ENCODE measurements at places on chromosomes 7 and 10.

GRCh38 chr10:4819707-4820106 is 6.3 kb upstream of the AKR1E2 start:
- DNase-seq, result no peak

GRCh38 chr7:40008223-40008815 is 58.3 kb downstream of the CDK13 start:
- no peak for DNase-seq

- DNase-seq, result no peak
Observed at GRCh38 chr7:118311121-118311836, 86.8 kb downstream of the ANKRD7 start.

- no peak for DNase-seq
Observed at GRCh38 chr7:37186753-37187152, 261.9 kb downstream of the ELMO1 start.

DNA sequence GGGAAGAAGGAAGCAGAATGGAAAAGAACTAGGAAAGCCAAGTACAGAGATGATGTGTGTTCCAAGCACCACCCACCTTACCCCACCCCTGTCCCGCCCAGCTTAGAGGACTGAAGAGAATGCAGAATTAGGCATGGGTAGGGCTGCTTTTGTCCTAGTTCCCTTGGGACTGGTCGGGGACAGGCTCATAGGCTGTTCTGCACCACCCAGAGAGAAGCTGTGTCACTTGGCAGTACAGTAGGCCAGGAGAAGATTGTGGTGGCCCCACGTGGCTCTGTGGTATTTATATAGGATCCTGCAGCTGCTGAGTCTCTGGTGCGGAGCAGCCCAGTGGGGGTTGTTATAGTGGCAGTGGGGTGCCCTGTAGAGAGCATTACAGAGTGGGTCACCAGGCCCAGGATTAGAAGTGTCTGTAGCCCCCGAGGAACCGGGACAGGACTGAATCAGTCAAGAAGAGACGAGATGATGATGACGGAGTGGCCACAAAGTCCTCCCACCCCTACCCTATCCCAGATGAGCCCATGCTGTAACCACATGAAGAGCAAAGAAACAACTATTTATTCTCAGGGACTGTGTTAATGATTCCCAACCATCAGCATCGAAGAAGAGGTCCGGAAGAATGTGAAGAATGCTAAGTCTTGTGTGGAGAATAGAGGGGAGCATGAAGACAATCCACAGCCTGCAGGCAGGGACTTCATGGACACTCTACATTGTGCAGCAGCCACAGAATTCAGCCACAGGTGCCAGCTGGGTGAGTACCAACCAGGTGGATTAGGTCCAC is 88.9 kb downstream of the C1GALT1 start:
- no peak for DNase-seq

DNA sequence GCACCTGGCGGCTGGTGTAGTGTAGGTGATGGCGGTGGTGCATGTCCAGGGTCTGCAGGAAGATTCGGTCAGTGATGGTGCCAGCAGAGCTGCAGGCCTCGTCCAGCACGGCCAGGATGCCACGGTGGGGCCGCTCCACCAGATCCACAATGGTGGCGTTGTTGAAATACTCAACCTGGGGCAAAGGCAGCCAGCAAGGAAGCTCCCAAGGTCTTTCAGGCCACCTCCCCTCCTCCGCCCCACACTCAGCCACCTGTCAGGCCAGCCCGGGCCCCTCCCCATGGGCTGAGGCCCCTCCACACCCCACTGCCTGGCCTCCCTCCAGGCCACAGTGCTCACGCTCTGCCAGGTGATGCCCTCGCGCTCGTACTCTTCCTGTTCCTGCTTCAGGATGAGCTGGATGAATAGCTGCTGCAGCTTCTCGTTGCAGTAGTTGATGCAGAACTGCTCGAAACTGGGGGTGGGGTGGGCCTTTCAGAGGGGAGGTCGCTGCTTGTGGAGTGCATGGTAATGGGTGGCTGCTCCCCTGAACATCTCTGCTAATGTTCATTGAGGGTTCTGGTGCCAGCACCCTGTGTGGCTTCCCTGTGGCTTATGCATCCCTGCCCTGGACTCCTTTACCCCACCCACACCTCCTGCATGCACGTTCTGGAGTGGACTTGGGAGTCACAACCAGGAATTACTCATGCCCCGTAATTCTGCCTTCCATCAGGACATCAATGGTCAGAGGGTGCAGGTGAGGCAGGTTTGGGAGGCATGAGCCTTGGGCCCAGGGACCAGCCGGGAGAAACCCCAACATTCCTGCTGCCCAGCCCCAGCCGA is 8.9 kb downstream of the MYO1G start:
- DNase-seq, result no peak

GRCh38 chr10:114767101-114767985 is 54.2 kb upstream of the FHIP2A start:
- DNase-seq, result no peak

DNA sequence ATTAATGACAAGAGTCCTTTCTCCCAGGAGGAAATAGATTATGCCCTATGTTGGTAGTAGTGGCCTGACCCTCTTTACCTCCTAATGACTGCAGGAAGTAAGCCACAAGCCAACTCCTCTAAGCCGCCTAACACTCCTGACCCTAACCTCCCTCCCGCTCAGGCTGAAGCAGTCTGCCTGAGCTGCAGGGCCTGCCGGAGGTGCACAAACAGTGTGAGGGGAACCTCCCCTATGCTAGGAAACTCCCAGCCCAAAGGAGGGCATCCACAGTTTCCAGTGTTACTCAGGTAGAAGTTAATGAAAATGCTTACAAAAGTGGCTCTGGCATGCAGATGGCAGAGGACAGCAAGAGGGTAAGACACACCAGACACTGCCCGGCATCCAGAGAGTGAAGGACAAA is 294.4 kb upstream of the GALNT17 start:
- no peak for DNase-seq

- no peak for DNase-seq
Observed at GRCh38 chr7:25208525-25209221, 19.6 kb downstream of the NPVF start.

GRCh38 chr10:75400771-75401568 is 594 bp downstream of the ZNF503 start:
- DNase-seq, result no peak

GRCh38 chr7:135441791-135442190 is 68.1 kb downstream of the CNOT4 start:
- DNase-seq, result no peak

DNA sequence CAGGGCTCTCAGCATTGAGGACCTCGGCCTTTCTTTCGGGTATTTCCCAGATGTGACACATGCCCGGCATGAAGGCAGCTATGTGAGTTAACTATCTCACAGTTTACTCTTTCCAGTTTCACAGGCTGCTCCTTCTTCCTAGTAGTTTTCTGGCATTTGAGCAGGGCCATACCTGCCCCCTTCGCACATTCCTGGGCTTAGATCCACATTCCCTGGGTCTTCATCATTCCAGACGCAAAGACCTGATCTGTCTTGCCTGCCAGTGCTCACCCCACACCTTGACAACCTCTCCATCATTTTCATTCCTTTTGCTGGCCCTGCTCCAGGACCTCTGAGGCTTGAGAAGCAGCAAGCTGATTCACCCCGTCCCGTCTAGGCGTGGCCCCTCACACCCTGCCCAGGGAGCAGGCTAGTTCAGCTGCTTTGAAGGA is 227.5 kb downstream of the WDR11 start:
- DNase-seq, result no peak

DNA sequence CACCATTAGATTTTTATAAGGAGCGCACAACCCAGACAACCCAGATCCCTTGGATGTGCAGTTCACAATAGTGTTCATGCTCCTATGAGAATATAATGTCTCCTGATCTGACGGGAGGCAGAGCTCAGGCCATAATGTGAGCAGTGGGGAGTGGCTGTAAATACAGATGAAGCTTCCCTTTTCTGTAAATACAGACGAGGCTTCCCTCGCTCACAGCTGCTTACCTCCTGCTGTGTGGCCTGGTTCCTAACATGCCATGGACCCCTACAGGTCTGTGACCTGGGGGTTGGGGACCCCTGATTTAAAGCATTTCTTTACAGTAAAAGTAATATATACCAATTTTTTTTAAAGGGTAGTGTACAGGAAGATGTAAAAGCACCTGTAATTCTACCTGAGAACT is 33.2 kb downstream of the HELLS start:
- DNase-seq, result no peak

DNA sequence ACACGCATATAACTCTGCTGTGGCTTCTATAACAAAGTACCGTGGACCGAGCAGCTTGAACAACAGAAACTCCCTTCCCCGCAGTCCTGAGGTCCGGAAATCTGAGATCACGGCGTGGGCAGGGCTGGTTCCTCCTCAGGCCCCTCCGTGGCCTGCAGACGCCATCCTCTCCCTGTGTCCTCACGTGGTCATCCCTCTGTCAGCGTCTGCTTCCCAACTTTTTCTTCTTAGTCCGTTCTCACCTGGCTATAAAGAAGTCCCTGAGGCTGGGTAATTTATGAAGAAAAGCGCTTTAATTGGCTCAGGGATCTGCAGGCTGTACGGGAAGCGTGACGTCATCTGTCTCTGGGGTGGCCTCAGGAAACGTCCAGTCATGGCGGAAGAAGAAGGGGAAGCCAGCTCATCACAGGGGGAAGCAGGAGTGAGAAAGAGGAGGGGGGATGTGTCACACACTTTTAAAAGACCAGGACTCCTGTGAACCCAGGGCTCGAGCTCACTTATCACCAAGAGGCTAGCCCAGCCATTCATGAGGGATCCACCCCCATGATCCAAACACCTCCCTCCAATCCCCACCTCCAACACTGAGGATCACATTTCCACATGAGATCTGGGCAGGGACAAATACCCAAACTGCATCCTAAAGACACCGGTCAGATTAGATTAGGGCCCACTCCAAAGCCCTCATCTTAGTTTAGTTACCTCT is 91.2 kb upstream of the INSIG1 start:
- peak; percentile 59 for DNase-seq

DNA sequence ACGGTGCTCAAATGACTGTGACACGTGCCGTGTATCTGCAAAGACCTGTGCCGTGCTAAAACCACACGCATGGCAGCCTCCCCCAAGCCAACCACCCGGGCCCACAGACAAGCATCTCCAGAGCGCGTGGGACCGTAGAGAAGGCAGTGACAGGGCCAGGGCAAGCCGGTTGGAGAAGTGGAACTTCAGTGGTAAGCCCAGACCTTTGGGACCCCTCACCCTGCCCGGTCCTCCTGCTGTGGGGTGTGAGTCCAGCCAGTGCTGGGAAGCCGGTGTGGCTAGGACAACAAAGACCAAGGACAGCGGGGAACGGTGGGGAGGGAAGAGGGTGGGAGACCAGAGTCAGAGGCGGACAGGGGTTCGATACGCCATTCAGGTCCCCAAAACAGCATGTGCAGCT is 476.2 kb downstream of the DNAJB6 start:
- no peak for DNase-seq

- DNase-seq, result no peak
Observed at GRCh38 chr7:41085244-41085643, 617.6 kb downstream of the INHBA start.

DNA sequence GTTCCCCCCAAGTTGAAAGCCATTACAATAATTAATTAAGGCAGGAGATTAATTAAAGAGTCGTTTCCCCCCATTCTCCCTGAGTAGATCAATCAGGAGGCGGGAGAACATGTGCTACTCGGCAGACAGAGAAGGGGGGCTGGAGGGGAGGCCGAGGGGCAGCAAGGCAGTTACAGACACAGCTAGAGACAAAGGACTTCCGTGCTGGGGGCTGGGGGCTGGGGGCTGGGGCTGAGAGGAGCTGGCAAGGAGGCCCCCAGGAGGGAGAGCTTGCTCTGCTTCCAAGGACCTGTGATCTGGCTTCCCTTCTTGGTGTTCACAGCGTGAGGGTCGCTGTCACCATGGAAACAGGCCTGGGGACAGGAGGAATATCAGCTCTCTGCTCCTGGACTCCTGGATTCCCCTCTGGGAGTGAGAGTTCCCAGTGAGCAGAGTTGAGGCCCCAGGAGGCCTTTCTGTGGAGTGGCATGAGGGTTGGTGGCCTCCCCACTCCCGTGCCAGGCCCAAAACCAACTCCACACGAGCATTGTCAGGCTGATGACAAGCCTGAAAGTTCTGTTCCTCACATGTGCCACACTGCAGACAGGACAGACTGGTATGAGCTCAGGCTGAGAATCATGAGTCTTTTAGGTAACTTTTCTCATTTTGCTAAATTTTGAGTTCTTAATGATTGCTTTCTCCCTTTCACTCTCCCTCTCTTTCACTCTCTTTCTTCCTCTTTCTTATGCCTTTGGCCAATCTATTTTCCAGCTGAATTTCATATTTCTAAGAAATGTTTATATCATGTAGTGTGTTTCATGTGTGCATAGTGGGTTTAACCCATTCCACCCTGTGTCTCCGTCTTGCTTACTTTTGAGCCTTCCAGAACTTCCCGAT is 16.4 kb downstream of the FAM241B start:
- no peak for DNase-seq

GRCh38 chr7:109473172-109473571 is 903.5 kb downstream of the DNAJB9 start:
- DNase-seq, result no peak

DNA sequence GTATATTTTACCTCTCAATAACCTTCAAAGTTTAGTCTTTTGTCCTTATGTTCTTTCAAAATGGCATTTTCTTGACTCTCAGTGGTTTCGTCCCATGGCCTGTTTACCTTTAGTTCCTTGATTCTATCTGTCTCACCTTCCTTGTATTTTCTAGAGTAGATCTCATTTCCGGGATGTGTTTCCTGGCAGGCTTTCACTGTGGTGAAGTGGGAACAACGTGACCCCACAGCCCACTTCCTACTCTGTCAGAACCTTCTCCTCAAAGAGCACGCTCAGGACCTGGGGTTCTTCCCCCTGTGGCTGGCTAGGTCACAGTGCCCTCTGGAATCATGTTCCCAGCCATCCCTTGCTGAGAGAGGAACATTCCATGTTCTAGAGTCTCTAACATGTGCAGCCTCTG is 129.9 kb upstream of the ZNF32 start:
- DNase-seq, result no peak

- no peak for DNase-seq
Observed at GRCh38 chr10:24091256-24091655, 117.7 kb upstream of the KIAA1217 start.

DNA sequence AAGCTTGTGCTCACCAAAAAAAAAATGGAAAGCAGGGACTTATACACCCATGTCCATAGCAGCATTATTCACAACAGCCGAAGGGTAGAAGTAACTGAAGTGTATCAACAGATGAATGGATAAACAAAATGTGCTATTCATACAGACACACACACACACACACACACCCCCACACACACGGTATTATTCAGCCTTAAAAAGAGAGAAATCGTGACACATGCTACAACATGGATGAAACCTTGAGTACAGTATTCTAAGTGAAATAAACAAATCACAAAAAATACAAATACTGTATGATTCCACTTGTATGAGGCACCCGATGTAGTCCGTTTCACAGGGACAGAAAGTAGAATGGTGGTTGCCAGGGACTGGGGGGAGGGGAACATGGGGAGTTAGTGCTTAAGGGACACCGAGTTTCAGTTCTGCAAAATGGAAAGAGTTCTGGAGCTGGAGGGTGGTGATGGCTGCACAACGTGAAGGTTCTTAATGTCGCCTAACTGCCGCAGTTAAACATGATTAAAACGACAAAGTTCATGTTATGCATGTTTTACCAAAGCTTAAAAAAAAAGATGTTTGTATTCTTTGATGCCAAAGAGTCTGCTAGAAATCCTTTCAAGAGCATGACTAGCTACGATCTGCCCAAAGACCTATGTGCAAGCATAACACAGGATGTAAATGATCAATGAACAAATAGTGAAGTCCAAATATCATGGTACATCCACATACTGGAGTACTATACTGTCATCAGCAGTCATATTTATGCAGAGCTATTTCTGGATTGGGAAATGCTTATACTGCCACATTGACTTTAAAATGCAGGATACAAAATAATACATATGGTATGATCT is 7.2 kb downstream of the TNS3 start:
- no peak for DNase-seq

- DNase-seq, result no peak
Observed at GRCh38 chr7:70406186-70406949, 725.6 kb upstream of the GALNT17 start.

- DNase-seq, result no peak
Observed at GRCh38 chr10:78269060-78269459, 235.4 kb downstream of the RPS24 start.
